ENCODE measurements at places on chromosomes 6 and 20.

DNA sequence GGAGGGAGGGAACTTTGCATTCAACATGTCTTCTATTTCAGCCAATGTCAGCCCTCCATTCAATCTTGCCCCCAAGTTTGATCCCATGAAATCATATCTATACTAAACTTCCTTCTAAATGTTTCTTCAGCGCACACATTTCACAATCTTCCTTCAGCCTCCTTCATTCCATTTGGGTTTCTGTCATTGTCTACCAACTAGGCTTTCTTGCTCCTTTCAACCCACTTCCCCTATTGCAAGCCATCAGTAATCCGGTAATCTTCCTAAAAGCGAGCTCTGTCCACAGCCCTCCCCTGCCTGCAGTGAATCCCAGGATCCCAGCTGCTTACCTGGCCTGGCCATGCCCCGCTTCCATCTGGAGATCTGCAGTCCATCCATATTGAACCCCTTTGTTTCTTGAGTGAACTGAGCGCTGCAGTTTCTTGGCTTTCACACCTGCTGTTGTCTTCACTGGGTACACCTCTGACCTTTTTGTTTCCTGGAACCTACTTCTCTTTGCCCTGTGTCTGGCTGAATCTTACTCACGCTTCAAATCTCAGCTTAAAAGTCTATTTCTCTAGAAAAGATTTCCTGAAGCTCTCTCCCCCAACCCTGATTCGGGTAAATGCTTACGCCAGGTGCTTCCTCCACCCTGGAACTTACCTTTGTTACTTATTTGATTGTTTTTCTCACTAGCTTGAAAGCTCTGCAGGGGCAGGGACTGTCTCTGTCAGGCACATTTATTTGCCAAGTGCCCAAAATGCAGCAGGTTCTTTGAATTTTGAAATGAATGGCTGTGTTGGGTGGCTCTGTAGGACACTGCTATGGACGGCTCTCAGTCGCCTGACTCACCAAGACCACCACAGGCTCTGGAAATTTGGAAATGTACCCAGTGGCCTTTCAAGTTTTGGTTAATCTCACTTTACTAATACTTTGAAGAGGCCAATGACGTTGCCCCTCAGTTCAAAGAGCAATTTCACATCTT, 50.3 kb downstream of the ADTRP start:
- DNase-seq, result no peak

- DNase-seq, result no peak
These were observed 39.3 kb downstream of the ARID1B start for GRCh38 chr6:156816505-156816904.

GRCh38 chr6:156175971-156176421, 601.2 kb upstream of the ARID1B start:
- no peak for DNase-seq

DNA sequence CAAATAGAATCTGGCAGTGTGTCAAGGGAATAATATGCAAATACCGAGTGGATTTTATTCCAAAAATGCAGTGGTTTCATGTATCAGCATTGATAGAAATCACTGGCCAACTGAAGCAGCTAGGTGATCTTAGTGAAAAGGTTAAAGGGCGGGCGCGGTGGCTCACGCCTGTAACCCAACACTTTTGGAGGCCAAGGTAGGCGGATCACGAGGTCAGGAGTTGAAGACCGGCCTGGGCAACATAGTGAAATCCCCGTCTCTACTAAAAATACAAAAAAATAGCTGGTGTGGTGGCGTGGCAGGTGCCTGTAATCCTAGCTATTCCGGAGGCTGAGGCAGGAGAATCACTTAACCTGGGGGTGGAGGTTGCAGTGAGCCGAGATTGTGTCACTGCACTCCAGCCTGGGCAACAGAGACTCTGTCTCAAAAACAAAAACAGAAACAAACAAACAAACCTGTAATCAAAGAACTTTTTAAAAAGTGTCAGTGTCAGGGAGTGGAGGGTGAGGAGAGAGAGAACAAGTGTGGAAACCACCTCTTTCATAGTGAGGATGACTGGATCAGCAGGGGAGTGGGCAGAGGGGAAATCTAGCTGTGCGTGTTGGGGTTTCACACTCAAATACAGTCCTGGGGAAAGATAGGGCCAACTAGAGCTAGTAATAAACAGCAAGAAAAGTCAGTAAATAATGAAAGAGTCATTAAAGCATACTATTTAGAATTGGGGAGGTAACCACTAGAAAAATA, 57.1 kb downstream of the CDS2 start:
- DNase-seq, result no peak

GRCh38 chr20:52481443-52481842, 289.9 kb upstream of the ZFP64 start:
- DNase-seq, result no peak

DNA sequence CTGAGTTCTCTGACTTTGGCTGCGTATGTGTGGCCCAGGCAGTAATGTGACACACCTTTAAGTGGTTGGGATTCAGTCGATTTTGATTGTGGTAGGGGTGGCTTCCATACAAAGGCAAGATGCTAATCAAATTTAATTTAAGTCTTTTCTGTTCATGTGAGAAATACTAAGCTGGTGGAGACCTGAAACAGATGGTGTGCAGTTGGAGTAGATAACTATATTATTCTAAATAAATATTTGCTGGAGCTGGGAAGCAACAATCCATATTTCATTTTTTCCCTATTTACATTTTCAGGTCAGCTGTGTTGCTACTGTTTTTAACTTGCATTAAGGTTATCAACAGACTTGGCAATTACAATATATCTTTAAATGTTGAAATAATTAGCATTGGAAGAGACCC, 67.4 kb upstream of the C20orf144 start:
- DNase-seq, result no peak
